ENCODE measurements at places on chromosomes 7 and 10.

- DNase-seq = no peak
Measured at GRCh38 chr10:543131-543530, 146.3 kb downstream of the DIP2C start.

DNA sequence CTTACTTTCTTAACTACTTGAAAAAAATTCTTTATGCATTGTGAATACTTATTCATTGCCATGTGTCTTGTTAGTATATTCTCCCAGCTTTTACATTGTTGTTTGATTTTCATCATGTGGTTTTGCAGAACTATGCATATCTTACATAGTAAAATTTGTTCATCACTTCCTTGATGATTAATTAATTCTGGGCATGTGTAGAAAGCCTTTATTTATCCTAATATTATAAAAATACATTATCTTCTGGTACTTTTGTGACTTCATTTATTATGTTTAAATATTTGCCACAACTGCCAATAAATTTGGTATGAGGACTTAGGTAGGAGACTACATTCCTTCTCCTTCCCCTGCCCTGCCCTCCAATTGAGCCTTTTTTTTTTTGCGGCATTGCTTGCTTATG, 166.0 kb upstream of the ZNF32 start:
- no peak for DNase-seq

GRCh38 chr10:558364-558763, 131.1 kb downstream of the DIP2C start:
- DNase-seq = no peak

- DNase-seq = no peak
Measured at GRCh38 chr10:112202076-112202475, 18.5 kb upstream of the GPAM start.

- no peak for DNase-seq
Measured at GRCh38 chr10:3747248-3747960, 37.6 kb downstream of the KLF6 start.

- DNase-seq = no peak
Measured at GRCh38 chr10:102111276-102111675, 8.9 kb downstream of the LDB1 start.

DNA sequence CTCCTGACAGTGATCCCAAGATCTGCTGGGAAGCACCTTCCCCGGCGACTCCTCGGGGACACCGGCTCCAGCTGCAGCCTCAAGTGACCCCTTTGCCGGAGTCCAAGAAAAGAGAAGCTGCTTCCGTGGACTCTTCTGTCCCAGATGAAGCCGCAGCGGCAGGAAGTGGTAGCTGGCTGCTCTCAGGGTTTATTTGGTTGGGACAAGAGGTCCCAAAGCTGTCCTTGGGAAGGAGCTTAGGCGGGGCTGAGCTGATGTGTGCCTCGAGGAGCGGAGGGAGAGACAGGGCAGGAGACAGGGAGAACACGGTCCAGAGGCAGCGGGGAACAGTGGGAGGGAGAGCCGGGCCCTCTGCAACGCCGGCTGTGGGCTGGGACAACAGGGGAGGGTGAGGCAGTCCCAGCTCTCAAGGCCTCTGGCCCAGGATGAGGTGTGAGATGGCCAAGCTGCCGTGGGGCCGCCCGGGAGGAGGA, 13.1 kb upstream of the FAM20C start:
- no peak for DNase-seq

- no peak for DNase-seq
Measured at GRCh38 chr7:926061-927030, 28.1 kb downstream of the ADAP1 start.

DNA sequence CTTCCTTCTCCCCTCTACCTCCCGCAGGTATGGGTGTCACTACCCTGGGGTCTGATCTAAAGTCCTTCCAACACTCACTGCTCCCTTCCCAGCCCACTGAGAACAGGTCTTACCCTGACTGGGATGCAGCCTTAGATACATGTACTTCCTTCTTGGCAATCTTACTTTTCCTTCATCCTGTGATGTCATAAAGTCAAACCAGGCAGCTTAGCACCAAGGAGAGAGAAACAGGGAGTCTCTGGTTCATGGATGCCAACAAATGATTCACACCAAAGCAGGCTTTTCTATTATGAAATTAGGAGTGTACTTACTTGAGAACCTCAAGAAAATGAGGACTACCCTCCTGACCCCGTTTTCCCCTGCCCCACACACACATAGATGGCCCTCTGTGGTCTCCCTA, 111.0 kb upstream of the KMT2E start:
- DNase-seq = no peak

GRCh38 chr10:33975481-33975880, 641.0 kb upstream of the NRP1 start:
- no peak for DNase-seq

DNA sequence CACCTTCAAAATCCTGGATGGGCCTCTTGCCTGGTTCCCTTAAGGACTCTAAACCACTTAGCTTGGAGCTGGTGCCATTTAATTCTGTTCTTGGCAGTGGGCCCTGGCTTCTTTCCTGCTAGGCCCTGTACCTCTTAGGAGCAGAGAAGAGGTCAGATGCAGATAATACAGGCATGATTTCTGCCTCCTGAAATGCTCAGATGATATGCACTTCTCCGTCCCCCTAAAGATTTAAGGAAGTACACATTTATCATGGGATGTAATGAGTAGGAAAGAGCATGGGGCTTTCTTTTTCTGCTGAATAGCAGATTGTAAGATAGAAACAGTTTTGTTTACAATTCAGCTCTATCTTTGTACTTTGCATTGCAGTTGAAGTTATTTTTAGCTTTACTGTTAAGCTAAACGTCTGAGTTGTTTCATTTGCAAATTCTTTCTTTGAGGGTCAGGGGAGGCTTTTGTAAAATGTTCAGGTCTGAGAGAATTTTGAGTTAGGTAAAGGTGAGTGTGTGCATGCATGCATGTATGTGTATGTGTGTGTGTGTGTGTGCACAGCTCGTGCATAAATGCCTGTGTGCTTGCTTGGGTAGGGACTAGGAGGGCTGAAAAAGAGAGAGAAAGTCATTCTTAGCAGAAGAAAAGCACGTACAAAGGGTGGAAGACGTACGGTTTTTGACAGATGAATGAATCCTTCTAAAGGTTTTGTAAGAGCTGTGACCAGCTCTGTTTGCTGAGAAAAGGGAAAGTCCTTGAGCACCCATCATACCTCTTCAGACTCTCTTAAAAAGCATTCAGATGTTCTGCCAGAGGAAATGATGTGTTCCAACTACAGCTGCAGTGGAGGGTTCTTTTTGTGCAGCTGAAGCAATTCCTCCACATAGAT, 364.2 kb downstream of the AUTS2 start:
- DNase-seq = no peak

GRCh38 chr7:36072620-36073019, 80.4 kb upstream of the EEPD1 start:
- no peak for DNase-seq
